ENCODE measurements at places on chromosomes 7 and 10.

- no peak for DNase-seq
Measured at GRCh38 chr7:156015237-156016020, 203.2 kb upstream of the SHH start.

DNA sequence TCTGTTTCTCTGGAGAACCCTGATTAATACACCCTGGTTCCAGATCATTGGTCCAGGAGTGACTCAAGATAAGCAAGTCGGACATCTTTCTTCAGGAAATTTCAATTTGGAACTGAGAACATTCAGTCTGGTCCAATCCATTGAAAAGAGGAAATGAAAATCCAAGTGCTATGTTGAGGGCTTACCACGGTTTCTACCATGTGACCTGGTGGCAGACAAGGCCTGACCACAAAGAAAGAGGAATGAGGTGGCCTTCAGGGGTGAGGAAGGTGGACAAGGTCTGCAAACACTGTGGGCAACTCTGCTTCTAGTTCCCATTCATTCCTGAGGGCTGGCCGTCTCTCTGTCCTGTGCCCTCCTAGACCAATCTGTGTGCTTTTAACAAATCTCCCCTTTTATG, 149.2 kb upstream of the GHITM start:
- no peak for DNase-seq

- no peak for DNase-seq
Measured at GRCh38 chr7:24871770-24872169, 108.2 kb downstream of the OSBPL3 start.

DNA sequence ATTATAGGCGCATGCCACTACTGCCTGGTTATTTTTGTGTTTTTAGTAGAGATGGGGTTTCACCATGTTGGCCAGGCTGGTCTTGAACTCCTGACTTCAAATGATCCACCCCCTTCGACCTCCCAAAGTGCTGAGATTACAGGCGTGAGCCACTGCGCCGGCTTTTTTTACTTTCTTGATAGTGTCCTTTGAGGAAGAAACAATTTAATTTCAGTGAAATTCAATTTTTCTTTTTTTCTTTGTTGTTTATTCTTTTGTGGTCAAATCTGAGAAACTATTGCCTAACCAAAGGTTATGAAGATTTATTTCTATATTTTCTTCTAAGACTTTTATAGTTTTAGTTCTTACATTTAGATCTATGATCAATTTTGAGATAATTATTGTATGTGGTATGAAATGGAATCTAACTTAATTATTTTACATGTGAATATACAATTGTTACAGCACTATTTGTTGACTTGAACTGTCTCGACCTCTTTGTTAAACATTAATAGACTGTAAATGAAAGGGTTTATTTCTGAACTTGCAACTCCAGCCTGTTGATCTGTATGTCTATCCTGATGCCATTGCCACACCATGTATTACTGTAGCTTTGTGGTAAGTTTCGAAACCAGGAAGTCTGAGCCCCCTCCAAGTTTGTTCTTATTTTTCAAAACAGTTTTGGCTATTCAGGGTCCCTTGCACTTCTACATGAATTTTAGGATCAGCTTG, 19.8 kb upstream of the RASSF4 start:
- DNase-seq, result no peak

DNA sequence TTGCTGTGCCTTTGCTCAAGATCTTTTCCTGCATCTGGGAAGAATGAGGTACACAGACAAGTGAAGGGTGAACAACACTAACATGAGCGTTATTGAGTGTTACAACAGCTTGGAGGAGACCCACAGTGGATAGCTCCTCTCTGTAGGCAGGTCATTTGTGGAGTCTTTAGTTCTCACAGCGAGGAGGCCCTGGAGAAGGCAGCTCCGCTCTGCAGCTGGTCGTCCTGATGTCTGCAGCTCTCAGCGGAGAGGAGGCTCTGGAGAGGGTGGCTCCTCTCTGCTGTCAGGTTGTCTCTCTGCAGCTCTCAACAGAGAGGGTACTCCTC, 7.0 kb upstream of the DYNC2I1 start:
- no peak for DNase-seq

DNA sequence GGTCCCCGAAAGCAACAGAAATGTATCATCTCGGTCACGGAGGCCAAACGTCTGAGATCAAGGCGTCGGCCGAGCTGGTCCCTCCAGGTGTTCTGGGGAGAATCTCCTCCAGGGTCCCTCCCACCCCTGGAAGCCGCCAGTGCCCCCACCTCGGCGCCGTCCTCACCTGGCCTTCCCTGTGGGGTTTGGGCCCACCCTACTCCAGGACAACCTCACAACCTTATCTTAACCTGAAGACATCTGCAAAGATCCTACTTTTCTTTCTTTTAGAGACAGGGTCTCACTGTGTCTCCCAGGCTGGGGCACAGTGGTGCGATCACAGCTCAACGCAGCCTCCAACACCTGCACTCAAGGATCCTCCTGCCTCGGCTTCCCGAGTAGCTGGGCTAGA, 33.4 kb downstream of the ADAP1 start:
- no peak for DNase-seq

- no peak for DNase-seq
Measured at GRCh38 chr7:106610996-106611886, 49.7 kb downstream of the CCDC71L start.

DNA sequence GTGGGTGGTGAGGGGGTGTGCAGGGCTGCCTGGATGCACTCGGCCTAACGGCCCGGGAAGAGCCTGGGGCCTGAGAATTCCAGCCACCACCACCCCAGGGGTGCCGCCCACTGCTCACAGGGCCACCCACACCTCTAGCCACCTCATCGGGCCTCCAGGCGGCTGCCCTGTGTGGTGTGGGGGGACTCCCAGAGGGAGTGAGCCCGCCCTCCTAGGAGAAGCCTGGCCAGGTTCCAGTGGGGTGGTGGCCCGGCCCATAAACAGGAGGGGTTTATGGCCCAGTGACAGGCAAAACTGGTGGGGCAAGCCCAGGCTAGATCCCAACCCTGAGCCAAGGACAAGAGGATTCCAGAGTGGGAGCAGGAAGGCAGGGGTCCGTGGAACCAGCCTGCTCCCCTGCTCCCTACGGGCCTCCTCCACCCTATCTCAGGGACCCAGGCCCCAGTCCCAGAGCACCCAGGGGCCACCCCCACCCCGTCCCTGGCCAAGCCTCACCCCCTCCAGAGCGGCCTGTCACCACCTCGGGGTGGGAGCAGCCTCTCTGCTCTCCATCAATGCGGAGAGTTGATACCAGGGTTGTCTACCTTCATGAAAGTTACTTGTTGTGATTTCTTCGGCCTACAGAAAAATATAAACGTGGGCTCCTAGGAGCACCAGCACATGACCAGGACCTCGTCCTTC, 20.2 kb upstream of the PDGFA start:
- DNase-seq, result no peak

DNA sequence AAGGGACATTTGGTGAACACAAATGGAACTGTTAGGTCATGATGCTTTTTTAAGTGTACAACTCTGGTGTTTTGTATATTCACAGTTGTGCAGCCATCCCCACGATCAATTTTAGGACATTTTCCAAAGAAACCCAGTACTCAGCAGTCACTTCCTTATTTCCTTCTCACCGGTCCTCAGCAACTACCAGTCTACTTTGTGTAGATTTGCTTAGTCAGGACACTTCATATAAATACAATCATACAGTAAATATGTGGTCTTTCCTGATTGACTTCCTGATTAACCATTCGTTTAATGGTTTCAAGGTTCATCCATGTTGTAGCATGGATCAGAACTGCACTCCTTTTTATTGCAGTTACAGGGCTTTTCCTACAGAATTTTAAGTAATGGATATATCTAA, 14.4 kb downstream of the SGPL1 start:
- DNase-seq, result no peak

- no peak for DNase-seq
Measured at GRCh38 chr10:132393695-132394181, 3.3 kb upstream of the PWWP2B start.

DNA sequence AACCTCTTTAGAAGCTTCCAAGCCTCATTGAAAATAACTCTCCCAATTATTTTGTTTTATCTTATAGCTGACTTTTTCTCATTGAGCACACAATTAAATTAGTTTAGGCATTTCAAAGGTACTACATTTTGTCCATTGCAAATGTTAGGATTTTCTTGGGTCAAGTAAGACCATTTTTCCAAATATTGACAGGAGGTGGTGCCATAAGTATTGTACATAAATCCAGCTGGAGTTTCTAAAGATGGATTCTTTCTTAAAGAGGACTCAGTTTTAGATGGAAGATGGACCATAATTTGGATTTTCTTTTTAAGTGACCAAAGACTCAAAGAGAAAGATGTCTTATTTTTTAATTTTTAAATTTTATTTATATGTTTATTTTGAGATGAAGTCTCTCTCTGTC, 12.3 kb upstream of the OPN4 start:
- no peak for DNase-seq

- DNase-seq, result no peak
Measured at GRCh38 chr10:11755512-11756263, 13.5 kb downstream of the ECHDC3 start.

GRCh38 chr10:22713853-22714478, 412 bp downstream of the PIP4K2A start:
- no peak for DNase-seq

DNA sequence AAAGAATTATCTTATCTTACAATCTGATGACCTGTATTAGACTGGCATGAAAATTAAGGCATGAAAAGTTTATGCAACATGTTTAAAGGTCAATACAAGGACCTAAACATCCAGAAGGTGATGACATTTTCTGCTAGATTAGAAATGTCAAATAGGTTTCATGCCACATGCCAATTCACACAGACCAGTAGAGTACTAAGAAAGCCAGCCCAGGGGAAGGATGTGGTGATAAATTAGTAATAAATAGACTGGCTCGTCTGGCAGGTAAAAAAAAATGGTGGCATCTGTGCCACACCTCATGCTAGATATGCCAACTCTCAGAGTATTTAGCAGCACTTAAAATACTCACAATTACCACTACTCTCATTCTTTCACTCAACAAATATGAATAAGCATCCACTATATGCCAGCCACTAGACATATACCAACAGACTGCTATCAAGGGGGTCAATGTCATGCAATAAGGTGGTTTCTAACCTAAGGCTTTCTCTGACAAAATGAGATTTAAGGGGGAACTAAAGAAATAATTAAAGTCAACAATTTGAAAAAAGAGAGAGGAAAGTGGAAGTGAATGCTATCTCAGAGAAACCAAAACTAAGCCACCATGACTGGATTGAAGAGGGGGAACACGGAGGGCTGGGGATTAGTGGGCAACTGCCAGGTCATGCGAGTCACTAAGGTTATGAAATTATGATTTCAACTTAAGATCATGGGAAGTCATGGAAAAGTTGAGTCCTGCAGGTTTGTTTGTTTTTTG, 83.5 kb downstream of the SGMS1 start:
- DNase-seq, result no peak

DNA sequence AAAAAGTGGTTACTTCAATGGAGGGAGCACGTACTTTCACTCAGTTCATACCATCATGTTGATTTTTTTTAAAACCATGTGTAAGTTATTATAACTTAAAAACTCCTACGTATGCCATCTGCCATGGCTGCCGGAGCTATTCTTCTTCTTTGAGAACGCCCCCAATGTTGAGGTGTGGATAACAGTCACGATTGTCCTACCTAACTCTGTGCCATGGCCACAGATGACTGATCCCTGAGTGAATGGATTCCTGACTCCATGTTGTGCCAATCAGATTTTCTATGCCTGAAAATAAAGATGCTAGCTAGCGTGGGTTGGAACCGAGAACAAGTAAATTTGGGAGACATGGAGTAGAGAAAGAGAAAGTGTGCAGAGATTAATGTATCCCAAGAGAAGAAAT, 5.3 kb downstream of the MCMBP start:
- no peak for DNase-seq

- no peak for DNase-seq
Measured at GRCh38 chr10:97023401-97024167, 162.2 kb downstream of the SLIT1 start.

GRCh38 chr7:157392256-157393037, 55.6 kb downstream of the DNAJB6 start:
- no peak for DNase-seq

DNA sequence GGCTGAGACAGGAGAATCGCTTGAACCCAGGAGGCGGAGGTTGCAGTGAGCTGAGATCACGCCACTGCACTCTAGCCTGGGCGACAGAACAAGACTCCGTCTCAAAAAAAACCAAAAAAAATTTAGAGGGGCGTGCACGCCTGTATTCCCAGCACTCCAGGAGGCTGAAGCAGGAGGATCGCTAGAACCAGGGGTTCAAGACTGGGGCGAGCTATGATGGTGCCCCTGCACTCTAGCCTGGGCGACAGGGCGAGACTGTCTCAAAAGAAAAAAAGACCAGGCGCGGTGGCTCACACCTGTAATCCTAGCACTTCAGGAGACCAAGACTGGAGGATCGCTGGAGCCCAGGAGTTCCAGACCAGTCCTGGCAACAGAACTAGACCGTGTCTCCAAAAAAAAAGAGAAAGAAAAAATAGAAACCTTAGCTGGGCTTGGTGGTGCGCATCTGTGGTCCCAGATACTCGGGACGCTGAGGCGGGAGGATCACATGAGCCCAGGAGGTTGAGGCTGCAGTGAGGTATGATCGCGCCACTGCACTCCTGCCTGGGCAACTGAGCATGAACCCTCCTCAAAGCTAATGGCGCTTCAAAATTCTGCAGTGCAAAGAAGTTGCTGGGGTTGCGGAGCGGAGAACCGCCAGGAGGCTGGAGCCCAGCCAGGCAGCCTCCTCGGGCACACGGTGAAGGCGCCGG, 382 bp upstream of the MBLAC1 start:
- no peak for DNase-seq

DNA sequence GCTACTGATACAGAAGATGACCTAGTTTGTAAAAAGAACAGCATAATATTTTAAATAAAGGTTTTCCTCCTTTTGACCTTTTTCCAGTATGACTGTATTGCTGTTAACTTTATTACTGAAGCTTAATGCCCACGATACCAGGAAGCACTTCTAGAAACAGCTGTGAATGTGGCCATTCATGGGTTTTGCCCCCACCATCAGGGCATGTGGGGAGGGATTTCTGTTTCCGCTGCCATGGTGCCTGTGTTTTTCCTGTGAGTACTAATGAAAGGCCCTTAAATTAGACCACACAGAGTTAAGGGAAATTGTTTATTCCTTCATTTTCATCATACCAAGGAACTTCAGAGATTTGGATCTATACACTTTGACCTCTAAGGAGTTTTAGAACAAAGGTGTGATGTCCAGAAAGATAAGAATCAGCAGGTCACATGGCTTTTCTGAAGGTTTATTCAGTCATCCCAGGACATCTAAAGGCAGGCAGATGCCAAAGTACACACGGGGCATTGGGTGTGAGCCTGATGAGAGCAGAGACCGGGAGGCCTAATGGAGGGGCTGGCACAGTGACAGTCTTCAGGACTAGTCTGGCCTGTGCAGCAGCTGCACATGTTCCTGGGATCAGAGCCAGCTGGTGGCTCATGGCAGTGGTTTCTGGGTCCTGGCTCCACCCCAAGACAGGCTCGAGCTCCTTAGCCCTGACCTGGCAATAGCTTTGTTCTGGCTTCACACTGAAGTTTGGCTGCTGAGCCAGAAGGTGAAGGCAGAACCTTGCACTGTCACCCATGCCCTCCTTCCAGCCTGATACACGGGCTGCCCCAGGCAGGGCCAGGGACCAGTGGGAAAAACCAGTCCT, 190.9 kb downstream of the REEP3 start:
- no peak for DNase-seq

Data from activated effector memory CD4-positive, alpha-beta T cell treated with Interleukin-2 at 50 U/mL for 16 hours (primary cell).